ENCODE measurements at places on chromosomes 4 and X.

DNA sequence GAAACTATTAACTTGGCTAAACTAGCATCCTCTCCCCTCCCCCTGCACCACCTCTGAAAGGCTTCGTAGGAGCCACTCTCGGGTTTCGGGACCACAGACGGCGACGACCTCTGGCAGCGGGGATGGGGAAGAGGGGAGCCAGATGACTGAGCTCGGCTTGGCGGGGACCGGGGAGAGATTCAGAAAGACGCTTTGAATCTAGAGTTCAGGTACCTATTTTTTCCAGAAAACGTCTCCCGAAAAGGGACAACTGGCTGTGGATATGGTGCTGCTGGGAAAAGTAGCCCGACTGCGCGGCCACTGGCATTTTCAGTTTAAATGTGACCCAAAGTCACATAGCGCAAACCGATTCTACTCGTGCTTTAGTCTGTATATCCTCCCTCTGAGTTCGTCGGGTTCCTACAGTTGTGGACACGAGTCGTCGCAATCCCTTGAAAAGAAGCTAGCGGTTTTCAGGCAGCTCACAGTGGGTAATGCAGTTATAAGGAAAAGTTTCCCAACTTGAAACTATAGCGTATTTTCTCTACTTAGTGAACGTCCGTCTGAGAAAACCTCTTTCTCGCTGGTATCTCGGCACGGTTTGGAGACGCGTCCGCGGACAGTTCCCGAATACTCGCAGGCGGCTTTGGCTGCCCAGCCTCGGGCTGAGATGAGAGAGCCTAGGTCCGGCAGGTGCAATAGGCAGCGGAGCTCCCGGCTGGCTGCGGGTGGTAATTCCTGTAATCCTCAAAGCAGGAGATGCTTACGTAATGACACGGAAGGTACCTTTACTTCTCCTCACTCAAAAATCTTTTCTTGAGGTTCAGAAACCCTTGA is 1.3 kb downstream of the PARM1 start:
- DNase-seq: no peak

DNA sequence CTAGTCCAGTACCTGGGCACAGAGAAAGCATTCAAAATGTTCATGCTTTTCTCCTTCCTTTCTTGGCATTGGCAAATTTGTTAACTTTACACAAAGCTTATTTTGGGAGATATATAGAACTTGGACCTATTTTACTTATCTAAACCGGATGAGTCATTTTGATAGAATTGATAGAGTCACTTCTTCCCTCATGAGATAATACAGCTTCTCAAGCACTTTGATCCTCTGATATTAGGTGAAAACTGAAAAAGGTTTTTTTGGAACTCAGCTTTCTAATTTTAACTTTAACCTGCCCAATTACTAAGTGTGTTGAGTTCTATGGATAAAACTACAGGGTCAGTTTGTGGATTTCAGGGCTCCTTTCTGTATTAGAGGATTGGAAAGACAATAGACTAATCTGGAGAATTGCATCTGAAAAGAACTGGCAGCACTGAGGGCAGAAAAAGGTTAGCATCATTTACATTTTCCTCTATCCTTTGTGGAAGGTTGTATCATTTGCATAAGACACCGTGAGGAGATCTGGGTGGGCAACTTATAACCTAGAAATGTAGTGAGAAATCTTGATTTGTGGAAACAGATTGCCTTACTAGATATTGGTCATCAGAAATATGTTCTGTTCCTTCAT is 2.4 kb downstream of the WDR44 start:
- no peak for DNase-seq

DNA sequence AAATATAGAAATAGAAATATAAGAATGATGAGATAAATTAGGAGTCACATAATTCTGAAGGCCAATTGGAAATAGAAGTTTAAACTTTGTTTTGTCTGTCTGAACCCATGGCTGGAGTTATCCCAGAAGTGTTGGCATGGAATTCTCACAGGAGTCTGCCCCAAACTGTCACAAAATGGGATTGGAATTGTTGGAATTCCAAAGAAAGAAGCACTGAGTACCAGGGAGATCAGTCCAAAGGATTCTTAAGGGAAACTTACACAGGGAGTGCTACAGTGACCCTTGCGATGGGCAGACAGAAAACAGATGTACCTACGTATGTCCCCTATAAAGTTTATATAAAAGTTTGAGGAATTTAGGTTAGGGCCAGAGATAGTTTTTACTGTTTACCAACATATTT is 1607.7 kb downstream of the ARAP2 start:
- no peak for DNase-seq

DNA sequence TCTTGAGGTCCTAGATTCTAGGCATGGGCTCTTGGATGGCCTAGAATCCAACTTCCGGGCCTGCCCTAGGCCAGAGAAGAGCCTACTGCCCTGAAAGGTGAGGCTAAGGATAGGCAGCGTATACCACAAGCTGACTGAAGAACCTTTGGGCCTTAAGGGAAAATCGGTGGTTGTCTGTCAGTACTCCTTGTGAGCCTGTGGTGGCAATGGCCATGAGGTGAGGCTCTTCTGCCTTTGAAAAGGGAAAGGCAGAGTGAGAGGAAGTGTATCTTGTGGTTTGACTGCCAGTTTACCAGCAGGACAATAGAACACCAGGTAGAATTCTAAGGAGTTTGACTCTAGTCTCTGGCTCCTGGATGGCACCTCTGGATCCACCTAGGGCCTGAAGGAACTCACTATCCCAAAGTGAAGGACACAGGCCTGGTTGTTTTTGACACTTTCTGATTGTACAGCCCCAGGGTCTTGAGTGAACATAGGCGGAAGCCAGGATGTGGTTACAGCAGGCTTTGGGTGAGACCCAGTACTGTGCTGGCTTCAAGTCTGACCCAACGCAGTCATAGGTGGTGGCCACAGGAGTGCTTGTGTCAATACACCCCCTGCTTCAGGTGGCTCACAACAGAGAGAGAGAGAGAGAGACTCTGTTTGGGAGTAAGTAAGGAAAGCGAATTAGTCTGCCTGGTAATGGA is 20.9 kb downstream of the ITIH6 start:
- no peak for DNase-seq

DNA sequence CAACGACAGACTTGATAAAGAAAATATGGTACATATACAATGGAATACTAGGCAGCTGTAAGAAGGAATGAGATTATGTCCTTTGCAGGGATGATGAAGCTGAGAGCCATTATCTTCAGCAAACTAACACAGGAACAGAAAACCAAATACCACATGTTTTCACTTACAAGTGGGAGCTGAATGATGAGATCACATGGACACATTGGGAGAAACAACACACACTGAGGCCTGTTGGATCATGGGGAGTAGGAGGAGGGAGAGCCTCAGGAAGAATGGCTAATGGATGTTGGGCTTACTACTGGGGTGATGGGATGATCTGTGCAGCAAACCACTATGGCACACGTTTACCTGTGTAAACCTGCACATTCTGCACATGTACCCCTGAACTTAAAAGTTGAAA is 209.7 kb downstream of the SPRY1 start:
- no peak for DNase-seq

DNA sequence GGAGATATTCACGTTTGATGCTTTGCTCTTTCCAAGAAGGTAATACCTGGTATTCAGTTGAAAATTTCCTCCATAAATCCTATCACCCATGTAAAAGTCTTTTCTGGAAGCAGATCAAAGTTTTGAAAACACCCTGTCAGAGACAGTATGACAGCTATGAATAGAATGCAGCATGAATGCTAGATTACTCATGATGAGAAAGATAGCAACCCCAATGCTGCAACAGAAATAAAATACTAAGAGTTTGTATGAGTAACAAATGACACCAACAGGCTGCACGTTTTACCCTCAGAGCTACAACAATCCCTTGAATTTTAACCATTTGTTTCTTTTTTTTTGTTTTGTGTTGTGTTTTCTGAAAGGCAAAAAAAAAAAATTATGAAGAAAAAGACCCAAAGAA is 108.6 kb downstream of the ARHGAP6 start:
- DNase-seq: no peak

DNA sequence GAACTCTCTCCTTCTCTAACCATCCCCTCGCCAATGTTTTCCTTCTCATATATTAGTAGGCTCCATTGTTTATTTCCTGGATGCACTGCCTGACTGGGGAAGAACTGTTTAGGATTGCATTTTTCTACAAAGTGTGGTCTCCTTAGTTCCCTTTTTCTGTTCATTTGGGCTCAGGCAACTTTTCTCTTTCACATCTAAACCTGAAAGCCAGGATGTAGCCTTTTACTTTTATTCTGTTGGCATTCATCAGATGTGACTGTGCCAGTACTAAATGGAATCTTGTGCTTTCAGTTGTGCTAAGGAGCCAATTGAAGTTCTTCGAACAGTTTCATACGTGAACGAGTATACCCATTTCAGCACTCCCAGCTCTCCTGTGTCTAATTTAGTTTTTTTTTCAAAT is 59.8 kb downstream of the DDIT4L start:
- no peak for DNase-seq

GRCh38 chr4:163673848-163674697 is 179.6 kb downstream of the TMA16 start:
- no peak for DNase-seq

GRCh38 chr4:128379860-128380259 is 92.2 kb upstream of the PGRMC2 start:
- no peak for DNase-seq

GRCh38 chr4:79917246-79917645 is 155.8 kb downstream of the ANTXR2 start:
- DNase-seq: peak; percentile 13

DNA sequence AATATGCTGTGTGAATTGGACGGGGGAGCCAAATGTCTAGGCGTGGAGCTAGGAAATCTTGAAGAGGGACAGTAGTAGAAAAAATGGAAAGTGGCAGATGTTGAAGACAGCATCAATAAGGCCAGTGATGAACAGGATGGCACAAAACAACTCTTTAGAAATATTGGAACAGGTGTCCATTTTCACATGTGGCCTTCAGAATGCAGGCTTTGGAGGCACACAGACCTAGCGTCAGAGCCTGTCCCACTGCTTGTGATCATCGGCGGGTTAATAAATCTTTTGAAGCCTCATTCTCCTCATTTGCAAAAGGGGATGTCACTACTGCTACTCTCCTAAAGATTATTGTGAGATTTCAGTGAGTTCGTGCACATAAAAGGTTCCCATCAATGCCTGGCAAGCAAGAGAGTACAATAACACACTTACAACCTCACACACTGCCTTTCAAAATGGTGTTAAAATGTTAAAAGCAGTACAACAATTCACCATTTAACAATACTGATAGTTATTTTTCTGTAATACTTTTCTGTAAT is 2.4 kb downstream of the PDLIM3 start:
- DNase-seq: no peak

DNA sequence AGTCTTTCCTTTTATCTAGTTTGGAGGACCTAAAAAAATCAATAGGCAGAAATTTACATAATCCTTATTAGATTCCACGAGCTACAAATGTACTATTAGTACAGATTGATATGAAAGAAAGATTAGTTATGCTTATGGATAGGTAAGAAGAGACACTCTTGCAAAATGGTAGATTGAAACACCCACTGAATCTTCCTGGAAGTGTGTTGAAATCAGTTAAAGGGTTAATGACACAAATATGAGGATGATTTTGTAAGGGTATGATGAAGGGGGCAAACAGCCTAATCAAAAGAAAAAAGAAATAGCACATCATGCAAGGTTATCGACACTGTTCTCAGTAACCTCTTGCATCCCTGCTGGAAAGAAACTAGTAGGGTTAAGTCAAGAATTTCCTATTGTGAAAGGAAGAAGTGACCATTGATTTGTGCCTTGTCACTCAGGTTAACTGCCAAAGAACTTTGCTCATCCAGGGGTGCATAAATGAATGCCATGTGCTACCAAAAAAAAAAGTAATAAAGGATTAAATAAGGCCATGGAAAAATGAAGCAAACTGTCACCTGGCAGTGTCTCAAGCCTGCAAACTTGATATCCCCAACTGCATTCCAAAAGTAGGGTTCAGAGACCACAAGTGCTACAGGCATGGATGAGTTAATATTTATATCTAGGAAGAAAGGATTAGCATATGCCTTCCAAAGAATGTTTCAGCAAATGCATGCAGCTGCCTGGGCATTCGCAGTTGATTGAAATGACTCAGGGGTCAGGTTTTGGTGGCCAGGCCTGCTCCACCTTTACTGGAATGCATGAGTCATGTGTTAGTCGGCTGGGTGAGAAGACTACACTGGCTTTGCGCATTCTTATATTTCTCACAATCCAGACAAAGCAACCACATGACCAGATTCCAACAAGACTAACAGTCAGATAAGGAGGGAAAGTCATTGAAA is 78.3 kb upstream of the ATXN3L start:
- DNase-seq: no peak

- DNase-seq: no peak
These were observed 65.6 kb upstream of the CTSO start for GRCh38 chr4:156019246-156019645.

GRCh38 chrX:130704053-130705038 is 198.7 kb downstream of the ENOX2 start:
- DNase-seq: no peak

DNA sequence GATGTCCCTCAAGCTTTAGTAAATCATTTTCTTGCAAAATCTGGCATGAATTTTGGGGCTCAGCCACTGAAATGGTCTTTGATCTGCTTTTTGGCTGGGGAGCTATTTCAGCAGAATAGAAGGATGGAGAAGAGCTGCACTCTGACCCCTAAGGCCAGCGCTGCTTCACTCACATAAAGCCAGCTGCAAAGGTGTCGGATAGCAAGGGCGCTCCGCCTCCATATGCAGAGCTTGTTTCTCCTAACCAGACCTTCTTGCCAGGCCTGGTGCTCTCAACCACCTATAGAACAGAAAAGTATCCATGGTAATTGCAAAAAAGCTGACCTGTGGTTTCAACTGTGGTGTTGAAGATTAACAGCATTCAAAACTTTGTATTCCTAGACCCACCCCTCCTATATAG is 24.1 kb upstream of the COQ2 start:
- DNase-seq: no peak

DNA sequence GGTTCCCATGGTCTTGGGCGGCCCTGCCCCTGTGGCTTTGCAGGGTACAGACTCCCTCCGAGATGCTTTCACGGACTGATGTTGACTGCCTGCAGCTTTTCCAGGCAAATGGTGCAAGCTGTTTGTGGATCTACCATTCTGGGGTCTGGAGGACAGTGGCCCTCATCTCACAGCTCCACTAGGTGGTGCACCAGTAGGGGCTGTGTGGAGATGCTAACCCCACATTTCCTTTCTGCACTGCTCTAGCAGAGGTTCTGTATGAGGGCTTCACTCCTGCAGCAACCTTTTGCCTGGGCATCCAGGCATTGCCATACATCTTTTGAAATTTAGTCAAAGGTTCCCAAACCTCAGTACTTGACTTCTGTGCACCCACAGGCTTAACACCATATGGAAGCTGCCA is 176.1 kb downstream of the DCAF12L1 start:
- no peak for DNase-seq

DNA sequence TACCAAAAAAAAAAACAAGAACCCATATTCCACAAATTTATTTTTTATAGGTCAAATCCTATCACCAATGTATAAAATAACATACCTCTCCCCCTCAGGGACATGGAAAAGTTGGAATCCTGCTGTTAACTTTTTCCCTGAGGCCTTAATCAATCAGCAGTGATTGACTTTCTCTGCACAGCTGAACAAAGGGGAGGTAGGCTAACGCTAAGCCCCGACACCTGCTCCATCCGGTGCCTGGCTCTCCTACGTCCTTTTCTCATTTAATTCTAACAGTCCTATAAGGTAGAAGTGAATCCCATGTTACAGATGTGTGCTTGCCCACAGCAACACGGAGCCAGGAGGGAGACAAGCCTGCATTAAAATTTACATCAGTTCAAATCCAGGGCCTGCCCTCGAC is 2.8 kb downstream of the CENPU start:
- no peak for DNase-seq
